ENCODE measurements at places on chromosomes 7 and 10.

DNA sequence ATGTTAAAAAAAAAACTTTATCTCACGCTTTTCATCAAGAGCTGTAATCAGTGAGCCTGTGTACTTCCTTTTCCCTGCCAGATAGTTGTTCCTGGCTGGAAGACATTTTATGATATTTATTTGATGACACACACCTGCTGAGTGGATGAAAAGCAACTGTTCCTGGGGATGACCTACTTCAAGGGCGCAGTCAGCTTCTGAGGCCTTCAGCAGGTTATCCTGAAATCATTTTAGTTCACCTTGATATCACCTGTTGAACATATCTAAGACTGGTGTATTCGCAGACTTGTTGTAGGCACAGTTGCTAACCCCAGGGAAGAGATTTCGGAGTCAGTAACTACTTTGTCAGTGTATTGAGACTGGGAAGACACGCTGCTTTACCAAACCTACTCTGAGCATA, 234.5 kb upstream of the TCF7L2 start:
- DNase-seq, result no peak

GRCh38 chr10:11208908-11209829, 191.5 kb downstream of the CELF2 start:
- no peak for DNase-seq

GRCh38 chr10:78508955-78509748, 475.5 kb downstream of the RPS24 start:
- DNase-seq, result no peak

DNA sequence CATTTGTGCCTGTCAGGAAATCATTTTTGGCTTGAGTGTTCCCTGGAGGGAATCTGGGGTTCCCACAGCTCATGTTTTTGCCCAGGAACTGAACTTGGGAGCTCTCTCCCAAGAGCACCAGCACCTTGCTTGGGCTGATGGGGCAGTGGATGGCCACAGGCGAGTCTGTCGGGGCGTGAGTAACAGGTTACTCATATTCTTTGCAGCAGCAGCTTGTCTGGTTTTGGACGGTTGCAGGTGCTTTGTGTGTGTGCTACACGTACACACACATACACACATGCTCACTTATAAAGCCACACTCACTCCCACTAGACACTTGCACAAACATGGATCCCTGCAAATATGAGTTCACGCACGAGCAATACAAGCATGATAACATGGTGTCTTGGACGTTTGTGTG, 2.9 kb upstream of the PALD1 start:
- no peak for DNase-seq

DNA sequence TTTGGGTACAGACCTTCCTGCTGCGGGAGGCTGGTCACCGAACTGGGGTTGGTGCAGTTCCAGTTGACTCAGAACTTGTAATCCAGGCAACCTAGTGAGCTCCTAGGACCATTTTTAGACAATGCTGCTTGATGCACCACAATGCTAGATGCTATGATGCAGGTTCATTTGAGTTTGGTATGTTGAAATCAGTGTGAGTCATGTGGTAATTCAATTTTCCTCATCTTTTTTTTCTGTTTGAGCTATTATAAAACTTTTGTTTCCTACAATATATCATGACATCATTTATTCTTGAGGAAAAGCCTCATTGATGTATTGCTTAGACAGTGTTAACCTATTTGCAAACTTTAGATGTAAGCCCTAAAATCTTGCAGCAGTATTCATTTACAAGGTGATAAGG, 40.9 kb upstream of the MTPN start:
- DNase-seq, result peak; percentile 27

GRCh38 chr10:66535439-66535838, 390.4 kb upstream of the LRRTM3 start:
- DNase-seq, result no peak

All from fibroblast of skin of right biceps (primary cell).